ENCODE measurements at places on chromosomes 4 and X.
A peak's percentile ranks its signal among the peaks of the same experiment; 100 is the strongest.

GRCh38 chr4:140096483-140096861 is 57.5 kb downstream of the MAML3 start:
- no peak for DNase-seq

DNA sequence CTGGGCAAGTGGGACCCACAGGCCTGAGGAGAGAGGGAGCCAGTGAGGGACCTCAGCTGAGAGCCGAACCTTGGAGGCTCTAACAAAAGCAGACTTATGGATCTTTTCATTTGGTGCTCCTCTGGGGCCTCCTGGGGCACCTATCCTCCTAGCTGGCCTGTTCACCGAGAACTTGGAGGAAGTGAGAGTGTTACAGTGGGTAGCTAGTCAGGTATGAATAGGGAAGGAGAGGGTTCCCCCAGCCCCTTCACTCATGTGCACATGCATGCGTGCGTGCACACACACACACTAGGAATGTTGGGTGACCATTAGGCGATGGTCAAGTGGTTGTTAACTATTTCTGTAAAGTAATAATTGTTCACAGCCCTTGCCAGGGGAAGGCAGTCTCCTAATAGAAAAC is 18.6 kb upstream of the TMEM185A start:
- DNase-seq = no peak

DNA sequence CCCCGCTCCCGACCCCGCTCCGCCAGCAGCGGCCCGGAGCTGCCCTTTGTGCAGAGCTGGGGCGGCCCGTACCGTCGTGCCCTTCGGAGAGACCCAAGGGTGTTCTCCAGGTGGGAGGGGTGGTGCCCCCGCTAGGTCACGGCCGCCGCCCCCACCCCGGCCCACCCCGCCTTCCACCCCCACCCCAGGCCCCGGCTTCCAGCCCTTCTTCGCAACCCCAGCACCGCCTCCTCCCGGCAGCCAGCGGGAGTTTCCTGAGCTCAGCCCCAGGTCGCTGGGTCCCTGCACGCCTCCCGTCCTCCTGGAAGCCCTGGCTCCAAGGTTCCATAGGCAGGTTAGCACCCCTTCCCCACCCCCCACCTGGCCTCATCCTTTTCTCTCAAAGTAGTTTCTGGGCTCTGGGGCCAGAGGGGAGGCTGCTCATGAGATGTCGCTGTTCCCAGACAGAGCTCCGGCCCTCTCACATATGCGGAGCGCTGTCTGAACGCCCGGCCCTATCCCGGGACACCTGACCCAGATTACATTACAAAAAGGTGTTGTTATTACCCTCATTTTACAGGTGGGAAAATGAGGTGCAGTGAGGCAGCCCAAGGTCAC is 25.2 kb upstream of the FGFR3 start:
- no peak for DNase-seq

GRCh38 chr4:119832776-119833175 is 204.2 kb upstream of the PDE5A start:
- no peak for DNase-seq

DNA sequence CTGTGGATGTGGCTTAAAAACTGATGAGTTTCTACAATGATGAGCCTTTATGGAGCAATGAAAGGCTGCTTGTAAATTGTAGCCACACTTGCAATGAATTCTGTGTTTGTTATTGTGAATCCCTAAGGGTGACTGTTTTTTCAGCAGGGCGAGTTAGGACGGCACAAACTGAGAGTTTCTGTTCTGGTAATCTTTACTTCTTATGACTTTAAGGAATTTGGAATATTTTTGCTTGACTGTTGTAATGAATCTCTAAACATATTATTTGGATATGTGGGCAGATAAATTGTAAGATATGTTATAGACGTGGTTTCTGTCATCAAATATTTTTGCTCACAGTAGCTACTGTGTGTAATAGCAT is 22.2 kb downstream of the RBPJ start:
- DNase-seq = no peak

DNA sequence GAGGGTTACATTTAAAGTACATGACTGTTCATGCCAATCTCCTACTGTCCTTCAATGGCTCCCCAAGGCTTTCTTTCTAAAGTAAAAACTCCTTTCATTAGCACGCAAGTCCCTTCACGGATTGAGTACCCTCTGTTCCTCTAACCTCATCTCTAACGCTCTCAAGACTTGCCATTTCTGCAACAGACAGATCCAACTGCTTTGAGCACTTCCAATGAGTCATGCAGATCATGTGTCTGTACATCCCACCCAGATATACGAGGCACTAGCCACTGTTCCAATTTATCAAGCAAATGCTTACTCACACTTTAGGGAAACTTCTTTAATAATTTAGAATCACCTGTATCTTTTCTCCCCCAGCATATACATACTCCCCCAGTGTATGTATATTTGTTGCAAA is 332.5 kb upstream of the ZFP42 start:
- no peak for DNase-seq

DNA sequence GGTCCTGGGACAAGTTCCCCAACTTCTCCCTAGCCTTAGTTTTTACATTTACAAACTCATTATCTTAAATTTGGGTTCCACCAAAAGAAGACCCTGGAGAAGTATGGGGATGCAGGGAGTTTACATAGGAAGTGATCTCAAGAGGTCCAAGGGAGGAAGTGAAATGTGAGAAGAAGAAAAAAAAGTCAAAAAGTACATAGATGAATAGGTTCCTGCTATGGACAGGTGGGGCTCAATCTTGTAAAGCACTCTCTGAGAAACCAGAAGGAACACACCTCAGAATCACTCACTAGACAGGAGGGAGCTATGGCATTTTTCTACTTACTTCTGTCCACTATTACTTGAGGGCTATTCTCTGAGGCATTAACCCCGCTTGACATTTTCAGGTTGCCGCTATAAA is 56.6 kb downstream of the ARHGAP6 start:
- DNase-seq = no peak

DNA sequence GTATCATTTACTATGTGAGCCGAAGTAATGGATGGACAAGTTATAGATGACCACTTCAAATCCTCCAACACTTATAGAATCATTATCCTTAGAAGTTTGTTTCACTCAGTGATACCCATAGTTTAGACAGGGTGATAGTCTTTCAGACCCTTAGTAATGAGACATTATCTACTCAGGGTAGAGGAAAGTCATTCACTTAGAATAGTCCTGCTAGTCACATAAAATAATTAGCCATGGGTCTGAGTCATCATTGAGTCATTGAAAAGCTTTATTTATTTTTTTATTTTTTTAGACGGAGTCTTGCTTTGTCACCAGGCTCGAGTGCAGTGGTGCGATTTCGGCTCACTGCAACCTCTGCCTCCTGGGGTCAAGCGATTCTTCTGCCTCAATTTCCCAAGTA is 321.7 kb upstream of the FSTL5 start:
- DNase-seq = no peak

DNA sequence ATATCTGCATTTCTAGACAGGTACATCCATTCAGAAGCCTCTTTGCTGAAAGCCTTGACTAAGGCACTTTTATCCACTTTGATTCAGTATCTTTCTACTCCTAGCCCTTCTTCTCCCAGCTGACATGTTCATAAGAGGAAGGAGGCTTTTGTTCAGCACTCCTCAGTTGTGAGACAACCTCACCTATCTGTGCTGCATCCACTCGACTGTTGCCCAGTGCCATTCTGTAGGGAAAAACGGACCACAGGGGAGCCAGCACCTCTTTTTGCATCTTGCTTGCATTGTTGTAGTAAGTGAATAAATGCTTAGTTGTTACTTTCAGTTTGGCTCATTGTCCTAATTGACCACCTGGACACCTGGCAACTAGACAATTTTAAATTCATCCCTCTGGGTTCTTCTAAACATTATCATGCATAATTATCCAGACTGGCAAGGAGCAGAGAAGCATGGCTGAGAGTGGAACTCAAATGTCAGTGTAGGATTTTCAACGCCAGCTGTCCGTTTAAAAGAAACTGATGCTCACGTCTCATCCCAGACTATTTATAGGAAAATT is 83.8 kb upstream of the BOD1L1 start:
- no peak for DNase-seq

DNA sequence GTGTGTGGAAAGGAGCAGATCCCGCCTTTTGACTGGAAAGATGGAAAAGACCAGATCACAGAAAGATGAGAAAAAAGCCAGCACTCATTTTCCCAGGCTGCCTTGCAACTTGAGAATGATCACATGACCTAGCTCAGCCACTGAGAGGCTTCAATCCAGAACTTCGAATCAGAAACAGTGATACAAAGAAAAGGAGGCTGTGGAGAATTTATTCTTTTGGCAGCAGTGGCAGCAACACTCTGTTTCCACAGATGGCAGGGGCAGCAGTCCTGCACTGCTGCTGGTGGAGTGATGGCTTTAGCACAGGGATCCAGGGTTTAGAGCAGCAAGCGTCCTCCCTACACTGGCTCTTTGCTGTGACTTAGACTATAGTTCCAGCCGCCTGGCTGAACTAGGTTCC is 77.8 kb upstream of the SH3RF1 start:
- peak; percentile 74 for DNase-seq

GRCh38 chr4:123121241-123121907 is 199.0 kb upstream of the NUDT6 start:
- DNase-seq = no peak
